Skin of body (tissue), 3 donors: ENCODE measurements at places on chromosomes 16 and 17. TPM values are rescaled to one million over a fixed set of nuclear protein-coding genes. Genes with fewer than 3 reads are reported as not detected.

- DNase-seq, result no peak
Measured at GRCh38 chr17:68693466-68693865, 92.3 kb upstream of the FAM20A start.

- no peak for DNase-seq
Measured at GRCh38 chr17:11999696-12000095, 2.4 kb upstream of the ZNF18 start.

DNA sequence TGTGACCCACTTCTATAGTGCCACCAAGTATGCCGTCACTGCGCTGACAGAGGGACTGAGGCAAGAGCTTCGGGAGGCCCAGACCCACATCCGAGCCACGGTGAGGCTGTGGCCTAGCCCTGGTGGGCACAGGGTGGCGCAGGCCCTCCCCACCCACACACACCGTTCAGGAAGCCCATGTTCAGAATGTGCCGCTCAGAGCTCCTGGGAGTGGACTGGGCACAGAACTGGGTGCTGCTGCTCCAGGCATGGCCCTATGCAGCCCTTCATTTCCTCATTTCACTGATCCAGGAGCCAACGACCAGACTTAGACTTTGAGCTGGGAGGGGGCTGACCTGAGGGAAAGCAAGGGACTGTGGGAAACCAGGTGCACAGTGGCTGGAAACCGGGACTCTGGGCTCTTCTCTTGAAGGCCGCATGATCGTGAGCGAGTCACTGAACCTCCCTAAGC lies 2.4 kb upstream of the MRM1 start:
- DNase-seq, result no peak

GRCh38 chr17:43406676-43407645 lies 8.2 kb downstream of the ARL4D start:
- DNase-seq, result no peak

- DNase-seq, result no peak
Measured at GRCh38 chr17:36545077-36545464, 352 bp downstream of the GGNBP2 start.

DNA sequence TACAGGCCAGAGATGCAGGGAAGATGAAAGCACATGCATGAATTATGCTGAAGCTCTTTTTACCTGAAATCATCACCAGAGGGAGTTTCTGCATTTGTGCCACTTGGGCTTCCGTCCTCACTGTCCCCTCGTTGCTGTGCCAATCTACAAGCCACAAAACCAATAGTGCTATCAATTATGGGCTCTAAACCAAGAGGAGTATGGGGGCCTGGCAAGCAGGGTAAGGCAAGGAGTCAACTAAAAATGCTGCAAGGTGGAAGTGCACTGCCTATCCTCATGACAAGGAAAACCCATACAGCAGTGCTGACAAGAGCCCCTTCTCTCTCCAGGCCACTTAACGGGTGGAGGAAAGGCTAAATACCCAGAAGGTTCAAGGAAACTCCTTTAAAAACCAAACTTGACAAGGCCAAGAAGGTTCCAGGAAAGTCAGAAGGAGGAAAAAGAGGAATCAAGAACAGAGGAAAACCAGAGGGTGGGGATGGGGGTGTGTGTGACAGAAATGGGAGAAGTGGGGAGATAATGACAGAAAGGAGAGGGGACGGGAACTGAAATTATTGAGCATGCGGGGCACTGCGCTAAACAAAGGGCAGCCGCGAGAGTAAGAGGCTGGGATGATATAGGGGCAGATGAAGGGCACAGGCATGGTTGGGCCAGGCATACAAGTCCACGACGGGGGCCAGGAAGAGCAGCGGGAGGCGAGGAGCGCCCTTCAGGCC lies 674 bp downstream of the C17orf75 start:
- no peak for DNase-seq

DNAH2 gene
- 0.10 TPM for total RNA-seq

ADAM11 gene
- total RNA-seq, result 0.89 TPM

- peak; percentile 20 for DNase-seq
Measured at GRCh38 chr16:1105888-1106620, 10.0 kb upstream of the C1QTNF8 start.

CNGB1 gene
- 0.20 TPM for total RNA-seq

DNA sequence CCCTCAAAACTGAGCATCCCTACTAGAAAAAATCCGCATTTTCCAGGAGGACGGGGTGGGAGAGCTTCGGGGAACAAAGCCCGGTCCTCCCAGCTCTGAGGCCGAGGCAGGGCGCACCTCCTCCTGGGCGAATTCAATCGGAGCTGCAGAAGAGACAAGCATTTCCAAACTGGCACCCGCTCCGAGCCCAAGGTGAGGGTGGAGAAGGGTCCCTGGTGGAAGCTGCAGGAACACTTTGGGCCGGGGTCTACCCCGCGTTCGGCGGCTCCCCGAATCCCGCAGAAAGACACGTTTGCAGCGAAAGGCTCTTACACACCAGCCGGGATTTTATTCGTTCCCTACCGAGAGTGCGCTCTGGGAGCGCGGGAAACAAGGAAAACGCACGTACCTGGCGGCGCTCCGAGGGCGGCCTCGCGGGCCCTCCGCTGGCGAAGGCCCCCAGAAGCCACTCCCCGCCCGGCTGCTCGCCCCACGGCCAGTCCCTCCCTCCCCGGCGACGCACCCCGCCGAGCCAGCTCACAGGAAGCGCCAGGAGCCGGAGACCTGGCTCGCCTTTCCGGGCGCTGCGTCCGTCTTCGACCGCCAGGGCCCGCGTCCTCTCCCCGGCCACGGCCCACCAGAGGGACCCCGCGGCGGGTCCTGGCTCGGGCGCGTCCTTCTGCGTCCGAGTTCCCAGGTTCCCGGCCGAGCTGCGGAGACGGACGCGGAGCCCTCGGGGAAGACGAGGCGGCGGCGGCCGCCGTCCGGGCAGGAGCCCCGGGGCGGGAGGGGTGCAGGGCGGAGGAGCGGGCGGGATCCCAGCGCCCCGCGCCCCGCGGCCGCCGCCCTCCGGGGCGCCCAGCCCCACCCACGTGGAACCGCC lies 49.8 kb upstream of the BAHCC1 start:
- DNase-seq, result no peak

DNA sequence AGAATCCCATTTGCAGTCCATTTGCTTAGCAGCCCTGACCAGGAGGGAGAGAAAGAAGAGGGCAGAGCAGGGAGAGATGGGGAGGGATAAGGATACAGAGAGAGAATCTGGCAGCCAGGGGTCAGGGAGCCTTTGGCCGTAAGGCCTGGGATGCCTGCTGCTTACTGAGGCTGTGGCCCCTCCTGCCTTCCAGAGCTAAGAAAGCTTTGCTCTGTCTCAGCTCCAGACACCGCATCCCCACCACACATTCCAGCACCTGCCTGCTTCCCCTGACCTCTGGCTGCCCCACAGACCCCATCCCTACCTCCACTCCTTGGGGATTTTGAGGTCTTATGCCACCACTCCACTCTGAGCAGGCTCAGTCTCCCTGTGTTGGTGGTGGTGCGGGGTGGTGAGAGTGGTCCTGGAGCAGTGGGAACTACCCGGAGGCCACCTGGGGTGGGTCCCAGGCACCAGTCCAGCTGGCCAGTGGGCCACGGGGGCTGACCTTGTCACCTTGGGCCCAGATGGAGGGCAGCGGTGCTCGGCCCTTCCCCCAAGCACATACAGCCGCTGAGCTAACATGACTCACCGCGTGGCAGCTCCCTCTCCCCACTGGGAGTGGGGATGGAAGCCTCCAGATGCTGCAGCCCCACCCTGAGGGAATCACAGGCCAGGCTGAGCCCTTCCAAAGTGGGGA lies 58.3 kb downstream of the RAI1 start:
- no peak for DNase-seq

GID4 gene
- total RNA-seq, result 7.4 TPM

GRCh38 chr16:4663777-4664465 lies 29.4 kb upstream of the NUDT16L1 start:
- DNase-seq, result no peak

IRX5 gene
- total RNA-seq, result 13.5 TPM

DNA sequence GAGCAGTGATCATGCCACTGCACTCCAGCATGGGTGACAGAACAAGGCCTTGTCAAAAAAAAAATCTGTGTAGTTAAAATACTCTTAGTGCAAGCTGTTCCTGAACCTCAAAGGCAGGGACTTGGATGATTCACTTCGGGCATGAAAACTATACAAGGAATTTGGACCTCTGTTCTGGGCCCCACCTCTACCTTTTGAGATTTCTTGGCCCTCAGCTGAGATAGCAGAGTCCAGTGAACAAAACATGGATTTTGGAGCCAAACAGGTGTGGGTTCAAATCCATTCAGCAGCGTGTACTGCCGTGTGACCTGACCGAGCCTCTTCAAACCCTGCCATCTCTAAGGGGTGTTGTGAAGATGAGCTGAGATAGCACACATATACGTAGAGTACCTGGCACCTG lies 6.8 kb downstream of the SLC13A2 start:
- no peak for DNase-seq

TMEM97 gene
- 24.3 TPM for total RNA-seq

DNA sequence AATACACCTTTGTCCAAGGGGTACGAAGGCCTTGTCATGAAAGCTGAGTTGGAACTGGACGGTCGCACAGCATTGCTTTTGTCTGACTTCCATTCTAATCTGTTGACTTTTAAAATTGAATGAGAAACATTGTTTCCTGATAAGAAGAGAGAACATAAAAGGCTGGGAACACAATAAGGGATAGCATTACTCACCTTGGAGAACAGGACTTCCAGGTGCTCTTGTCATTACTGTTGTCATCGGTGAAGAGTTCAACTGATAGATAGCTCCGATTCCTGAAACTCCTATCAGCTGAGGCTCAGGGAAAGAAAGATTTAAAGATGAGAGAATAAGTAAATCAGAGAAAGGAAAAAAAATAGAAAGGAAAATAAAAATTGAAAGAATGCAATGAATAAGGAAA lies 351.1 kb downstream of the KCNJ2 start:
- no peak for DNase-seq

CD7 gene
- total RNA-seq, result 0.30 TPM

DNA sequence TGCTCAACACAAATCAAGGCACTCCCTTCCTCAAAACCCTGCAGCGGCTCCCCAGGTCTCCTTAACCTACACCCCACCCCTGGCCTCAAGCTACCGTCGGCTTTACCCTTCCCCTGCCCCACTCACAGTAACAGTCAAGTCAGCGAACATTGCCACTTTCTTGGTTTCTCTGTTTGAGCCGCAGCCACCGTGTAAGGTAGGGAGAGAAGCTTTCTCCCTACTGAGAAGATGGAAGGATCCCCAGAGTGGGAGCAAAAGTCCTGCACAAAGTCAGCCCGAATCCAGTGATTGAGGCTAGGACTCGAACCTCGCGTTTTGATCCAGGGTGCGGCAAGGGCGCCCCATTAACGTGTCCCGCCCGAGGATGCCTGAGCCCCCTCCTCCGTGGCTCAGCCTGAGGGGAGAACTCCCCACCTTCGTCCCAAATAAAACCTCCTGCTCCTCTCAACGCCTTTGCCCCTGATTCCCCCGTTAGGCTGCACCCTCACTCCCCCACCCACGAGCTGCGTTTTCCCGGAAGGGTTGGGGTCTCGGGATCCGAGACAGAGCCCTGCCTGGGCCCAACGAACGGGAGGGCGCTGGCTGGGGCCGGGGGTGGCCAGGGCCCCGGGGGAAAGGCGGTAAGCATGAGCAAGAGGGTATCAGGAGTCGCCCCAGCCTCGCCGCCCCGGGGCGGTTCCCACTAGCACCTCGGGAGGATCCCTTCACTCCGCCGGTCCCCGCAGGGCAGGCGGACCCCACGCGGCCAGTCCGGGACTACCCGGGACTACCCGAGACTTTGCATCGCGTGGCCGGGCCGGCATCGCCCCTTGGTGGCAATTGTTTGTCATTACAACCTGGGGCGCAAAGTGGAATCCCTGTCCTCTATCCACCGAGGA lies 9.9 kb upstream of the NAGS start:
- DNase-seq, result no peak

JUP gene
- 163 TPM for total RNA-seq

GRCh38 chr16:68539711-68540239 lies 684 bp downstream of the ZFP90 start:
- no peak for DNase-seq

GRCh38 chr16:66623755-66624154 lies 19.3 kb downstream of the CMTM3 start:
- DNase-seq, result no peak

GPR179 gene
- 0.10 TPM for total RNA-seq
